ENCODE measurements at places on chromosomes 7 and 10.

DNA sequence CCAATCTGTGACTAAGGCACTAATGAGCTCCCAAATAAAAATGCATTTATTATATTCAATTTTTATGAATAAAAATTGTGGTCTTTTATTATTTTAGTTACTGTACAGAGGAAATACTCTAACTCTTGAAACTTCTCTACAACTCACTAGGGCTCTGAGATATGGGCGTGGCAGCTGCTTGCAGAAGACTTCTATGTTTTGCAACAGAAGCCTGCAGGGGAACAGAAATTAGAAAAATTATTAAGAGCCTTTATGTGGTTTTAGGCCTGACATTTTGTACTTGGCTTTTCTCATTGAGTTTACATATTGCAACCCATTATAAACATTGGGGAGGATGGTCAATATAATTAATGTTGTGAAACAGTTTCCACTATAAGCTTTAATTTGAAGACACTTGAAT, 581.4 kb downstream of the TNS3 start:
- DNase-seq: no peak

- no peak for DNase-seq
These were observed 473 bp downstream of the PPP1R9A start for GRCh38 chr7:94907811-94908322.

DNA sequence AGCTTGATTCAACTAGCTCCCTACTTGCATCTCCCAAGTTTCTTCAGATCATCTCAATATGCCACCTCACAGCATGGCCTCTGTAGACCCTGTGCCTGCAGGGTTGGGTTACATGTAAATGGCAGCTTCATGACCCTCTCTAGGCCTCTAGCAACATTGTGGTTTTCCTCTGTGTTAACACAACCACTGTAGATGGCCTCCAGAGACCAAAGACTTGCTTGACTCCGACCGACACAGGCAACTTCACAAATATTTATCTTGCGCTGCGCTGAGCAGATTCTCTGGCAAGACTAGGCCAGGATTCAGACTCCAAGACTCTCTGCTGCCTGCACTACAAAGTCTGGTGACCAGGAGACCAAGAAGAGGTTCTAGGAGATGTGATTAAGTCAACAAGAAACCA, 75.9 kb downstream of the CNOT4 start:
- no peak for DNase-seq

GRCh38 chr7:92781117-92781720, 55.2 kb downstream of the CDK6 start:
- DNase-seq: no peak

DNA sequence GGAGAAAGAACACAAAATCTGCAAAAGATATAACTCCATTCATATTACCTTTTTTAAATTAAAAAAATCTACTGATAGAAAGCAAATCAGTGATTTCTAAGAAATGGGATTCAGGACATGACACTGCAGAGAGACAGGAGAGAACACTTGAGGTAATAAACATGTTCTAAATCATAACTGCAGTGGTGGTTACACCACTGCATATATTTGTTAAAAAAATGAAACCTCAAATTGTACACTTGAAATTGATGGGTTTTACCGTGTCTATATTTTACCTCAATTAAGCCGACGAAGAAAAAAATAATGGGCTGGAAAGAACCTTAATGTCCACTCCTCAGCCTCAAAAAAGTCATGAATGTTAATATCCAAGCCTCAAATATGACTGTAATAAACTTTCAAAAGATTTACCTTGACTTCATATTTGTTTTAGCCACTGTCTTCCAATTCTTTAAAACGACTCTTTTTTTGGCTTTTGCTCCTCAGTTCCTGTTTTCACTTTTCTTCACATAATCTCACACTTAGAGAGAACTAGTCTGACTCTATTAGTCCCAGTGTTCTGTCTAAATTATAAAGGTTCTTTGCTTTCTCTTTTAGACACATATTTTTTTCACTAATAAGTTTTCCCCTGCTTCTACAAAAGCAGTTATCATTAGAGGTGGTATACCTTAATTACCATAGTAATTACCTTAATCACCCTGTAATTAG, 502.4 kb downstream of the GRM8 start:
- DNase-seq: no peak

DNA sequence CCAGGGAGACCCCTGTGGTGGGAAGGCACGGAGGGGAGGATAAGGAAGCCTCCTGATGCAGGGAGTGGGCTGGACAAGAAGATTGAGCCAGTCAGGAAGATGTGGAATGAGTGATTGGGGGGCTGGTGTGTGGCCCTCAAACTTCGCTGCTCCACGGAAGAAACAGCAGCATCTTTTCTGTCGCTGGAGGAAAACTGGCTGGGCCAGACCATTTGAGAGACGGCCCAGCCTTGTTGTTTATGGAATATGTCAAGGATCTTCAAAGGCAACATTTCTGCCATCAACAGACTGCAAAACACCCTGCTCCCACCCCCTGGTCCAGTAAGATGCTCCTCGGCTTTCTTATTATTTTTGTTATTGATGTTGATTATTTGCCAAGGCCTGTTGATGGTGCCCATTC, 29.4 kb downstream of the PALD1 start:
- DNase-seq: no peak

DNA sequence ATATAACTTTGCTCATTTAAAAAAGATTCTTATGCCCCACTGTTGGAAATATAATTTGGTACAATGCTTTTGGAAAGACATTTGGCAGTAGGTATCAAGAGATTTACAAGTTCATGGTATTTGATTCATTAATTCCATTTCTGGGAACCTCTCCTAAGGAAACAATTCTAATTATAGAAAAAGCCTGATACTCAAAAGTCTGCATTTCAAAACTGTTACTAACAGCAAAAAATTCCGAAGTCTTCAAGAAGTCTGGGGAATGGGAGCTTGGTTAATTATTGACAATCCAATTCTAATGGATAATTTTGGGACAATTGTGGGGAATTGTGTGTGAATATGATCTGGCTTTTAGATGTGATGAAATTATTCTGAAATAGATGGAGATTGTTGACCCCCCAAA, 59.6 kb downstream of the HDAC9 start:
- DNase-seq: no peak

GRCh38 chr10:33573606-33574005, 239.1 kb upstream of the NRP1 start:
- no peak for DNase-seq

- DNase-seq: no peak
These were observed 337.1 kb downstream of the BMPER start for GRCh38 chr7:34242391-34242790.
